ENCODE measurements at places on chromosomes 12 and 14. TPM values are rescaled to one million over a fixed set of nuclear protein-coding genes. Genes with fewer than 3 reads are reported as not detected.

Gene LYZ
- 394 TPM for total RNA-seq

Gene CD163L1
- 5.6 TPM for total RNA-seq

Gene OR4E2
- total RNA-seq, result not detected

Gene PTHLH
- total RNA-seq, result 0.76 TPM

Gene APOF
- not detected for total RNA-seq

Gene A2M
- total RNA-seq, result 2,565 TPM

Gene MAPKAPK5
- total RNA-seq, result 31.7 TPM

Gene ASCL1
- 0.34 TPM for total RNA-seq

Gene MYO1H
- 0.31 TPM for total RNA-seq

Gene KIF21A
- 16.9 TPM for total RNA-seq

Gene PLEKHD1
- total RNA-seq, result 0.16 TPM

Gene PZP
- total RNA-seq, result 0.38 TPM

Gene DPF3
- total RNA-seq, result 1.7 TPM

Gene SART3
- 35.1 TPM for total RNA-seq

Gene CD69
- total RNA-seq, result 4.4 TPM

Gene FGF23
- total RNA-seq, result not detected

Gene PELI2
- 15.0 TPM for total RNA-seq

Gene TC2N
- total RNA-seq, result 58.1 TPM

Gene CCDC88C
- total RNA-seq, result 41.8 TPM

Gene VRTN
- total RNA-seq, result not detected

Gene SLC25A21
- 0.47 TPM for total RNA-seq

Gene GSG1
- not detected for total RNA-seq

Gene ARPC3
- total RNA-seq, result 273 TPM

Gene KRT1
- 0.64 TPM for total RNA-seq

Gene DHH
- 2.0 TPM for total RNA-seq

Gene TPPP2
- total RNA-seq, result not detected

Gene GARIN6
- total RNA-seq, result not detected

Gene PHETA1
- total RNA-seq, result 9.9 TPM

Gene TMEM106C
- 43.1 TPM for total RNA-seq

Gene SERPINA1
- total RNA-seq, result 1,065 TPM

Gene AGAP2
- total RNA-seq, result 5.8 TPM

Gene RNASE2
- 3.8 TPM for total RNA-seq

Gene P2RX2
- total RNA-seq, result not detected

Gene CCDC196
- total RNA-seq, result not detected

Gene DCN
- total RNA-seq, result 1,049 TPM

Gene TMPRSS12
- not detected for total RNA-seq

Gene NTF3
- total RNA-seq, result 0.79 TPM

Gene KIF5A
- 0.50 TPM for total RNA-seq

Gene POTEG
- total RNA-seq, result not detected

Gene HSPB8
- 64.1 TPM for total RNA-seq

Gene TAS2R8
- total RNA-seq, result not detected

Gene NEUROD4
- total RNA-seq, result not detected

Gene INHBE
- 0.52 TPM for total RNA-seq

Data from left lung (tissue), 14 donors.